ENCODE measurements at places on chromosomes 11 and 22.

GRCh38 chr11:101555366-101555765 is 28.4 kb downstream of the TRPC6 start:
- peak; percentile 96 for DNase-seq

DNA sequence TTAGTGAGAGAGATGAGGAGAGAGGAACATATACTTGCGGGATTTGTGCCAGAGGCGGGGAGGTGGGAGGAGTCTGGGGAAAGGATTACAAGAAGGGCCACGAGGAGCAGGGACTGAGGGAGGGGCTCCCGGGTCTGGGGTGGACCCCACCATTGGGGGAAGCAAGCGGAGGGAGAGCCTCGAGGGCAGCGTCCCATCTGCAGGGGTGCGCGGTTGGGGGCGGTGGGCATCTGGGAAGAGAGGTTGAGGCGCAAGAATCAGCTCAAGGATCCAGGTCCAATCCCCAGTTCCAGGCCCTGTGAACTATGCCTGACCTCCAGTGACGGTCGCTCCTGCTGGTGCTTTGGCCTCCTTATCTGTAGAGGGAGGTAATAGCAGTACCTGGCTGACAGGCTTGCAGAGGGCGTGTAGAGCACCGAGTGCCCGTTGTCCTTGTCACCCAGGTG is 38.0 kb downstream of the ADAMTS15 start:
- DNase-seq: no peak

- no peak for DNase-seq
These were observed 5.4 kb downstream of the PARVG start for GRCh38 chr22:44186121-44186510.

- DNase-seq: no peak
These were observed 289.4 kb downstream of the GUCY1A2 start for GRCh38 chr11:106728859-106729258.

GRCh38 chr11:40215556-40215955 is 1243.9 kb downstream of the LRRC4C start:
- DNase-seq: no peak

DNA sequence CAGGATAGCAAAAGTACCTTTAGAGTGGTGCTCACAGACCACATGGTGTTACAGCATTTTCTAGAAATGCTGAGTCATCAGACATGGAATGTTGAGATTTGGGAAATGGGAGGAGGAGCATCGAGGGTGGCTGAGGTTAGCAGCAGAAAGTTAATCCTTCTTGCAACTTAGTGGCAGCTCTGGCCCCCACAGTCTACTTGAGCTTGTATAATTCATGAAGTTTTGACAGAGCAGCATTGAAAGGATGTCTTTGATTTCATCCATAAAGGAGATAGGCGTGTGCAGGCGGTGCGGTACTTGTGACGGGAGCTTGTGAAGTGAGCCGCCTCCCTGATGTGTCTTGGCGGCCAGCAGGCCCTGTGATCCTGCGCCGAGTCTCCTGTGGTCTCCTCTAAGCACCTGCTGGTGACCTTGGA is 330.5 kb downstream of the TBC1D22A start:
- peak; percentile 70 for DNase-seq

DNA sequence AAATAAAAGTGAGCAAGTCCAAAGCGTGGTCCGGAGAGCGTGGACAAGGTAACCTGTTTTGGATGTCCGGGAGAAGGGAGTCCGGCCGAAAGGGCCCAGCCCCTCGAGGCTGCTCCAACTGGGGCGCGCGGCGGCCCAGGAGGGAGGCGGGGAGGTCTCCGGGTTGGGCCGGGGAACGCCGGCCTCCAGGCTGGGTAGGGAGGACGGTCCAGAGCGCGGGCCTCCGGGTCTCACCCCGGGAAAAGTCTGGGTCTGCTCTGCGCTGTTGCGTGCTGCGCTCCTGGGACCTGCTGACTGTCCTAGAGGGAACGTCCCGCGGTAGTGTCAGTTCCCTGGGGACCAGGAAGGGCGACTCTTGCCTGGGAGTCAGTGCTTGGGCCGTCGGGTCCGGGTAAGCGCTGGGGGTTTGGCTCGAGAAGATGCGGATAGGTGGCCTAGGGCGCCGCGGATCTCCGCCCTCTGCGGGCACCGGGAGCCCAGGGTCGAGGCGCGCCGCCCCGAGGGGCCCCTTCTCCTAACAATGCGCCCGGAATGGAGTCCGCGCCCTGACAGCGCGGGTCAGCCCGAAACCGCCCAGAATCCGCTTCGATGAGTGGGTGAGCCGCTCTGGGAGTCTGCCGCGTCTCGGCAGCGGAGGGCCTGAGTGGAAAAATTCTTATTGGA is 988 bp upstream of the FLI1 start:
- DNase-seq: peak; percentile 61

GRCh38 chr11:3859373-3859881 is 4.0 kb downstream of the STIM1 start:
- DNase-seq: no peak

GRCh38 chr22:25212337-25212736 is 7.1 kb upstream of the CRYBB2 start:
- no peak for DNase-seq

- no peak for DNase-seq
These were observed 5.3 kb downstream of the GCAT start for GRCh38 chr22:37812869-37813678.

- no peak for DNase-seq
These were observed 17.8 kb downstream of the CHADL start for GRCh38 chr22:41222846-41223507.

DNA sequence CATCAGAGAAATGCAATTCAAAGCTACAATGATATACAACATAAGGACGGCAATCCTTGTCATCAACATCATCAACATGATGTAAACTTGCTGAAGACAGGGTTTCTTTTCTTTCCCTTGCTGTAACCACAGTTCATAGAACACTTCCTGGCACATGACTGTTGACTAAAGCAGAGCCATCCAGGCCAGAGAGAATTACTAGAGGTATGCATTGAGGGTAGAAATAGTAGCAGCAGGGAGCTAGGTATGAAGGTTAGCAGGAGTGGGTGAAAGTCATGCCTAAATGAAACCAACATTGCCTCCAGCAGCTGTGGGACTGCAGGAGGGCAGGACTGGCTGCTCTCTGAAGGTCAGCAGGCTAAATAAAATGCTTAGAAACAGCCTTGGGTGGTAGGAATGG is 103.7 kb downstream of the LRRC32 start:
- no peak for DNase-seq

DNA sequence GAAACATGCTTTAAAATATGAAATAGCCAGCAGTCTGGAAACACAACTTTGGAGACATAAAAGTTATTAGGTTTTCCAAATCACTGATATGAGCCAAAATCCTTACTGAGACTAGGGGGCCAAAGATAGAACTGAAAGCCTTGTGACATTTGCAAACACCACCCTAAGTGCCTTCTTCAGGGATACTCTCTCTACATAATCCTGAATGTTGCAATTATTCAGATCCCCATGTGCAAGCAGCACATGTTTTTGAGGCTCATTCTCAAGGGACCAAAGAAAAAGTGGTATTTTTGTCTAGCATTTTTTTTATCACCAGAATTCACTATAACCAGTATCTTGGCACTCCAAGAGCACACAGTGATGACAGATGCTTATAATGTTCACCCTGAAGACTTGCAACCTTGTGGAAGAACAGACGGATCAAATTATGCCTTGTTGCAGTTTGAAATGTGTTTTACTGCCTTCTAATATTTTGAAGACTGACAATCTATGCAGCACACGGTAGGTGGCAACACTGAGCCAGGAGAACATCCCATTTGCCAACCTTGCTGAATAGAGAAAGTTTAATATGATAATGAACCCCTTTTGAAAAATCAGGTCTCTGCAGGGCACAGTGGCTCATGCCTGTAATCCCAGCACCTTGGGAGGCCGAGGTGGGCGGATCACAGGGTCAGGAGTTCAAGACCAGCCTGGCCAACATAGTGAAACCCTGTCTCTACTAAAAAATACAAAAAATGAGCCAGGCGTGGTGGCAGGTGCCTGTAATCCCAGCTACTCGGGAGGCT is 78.5 kb downstream of the PLEKHA7 start:
- DNase-seq: peak; percentile 37

- no peak for DNase-seq
These were observed 150.1 kb upstream of the LRRC4C start for GRCh38 chr11:41609511-41609910.

DNA sequence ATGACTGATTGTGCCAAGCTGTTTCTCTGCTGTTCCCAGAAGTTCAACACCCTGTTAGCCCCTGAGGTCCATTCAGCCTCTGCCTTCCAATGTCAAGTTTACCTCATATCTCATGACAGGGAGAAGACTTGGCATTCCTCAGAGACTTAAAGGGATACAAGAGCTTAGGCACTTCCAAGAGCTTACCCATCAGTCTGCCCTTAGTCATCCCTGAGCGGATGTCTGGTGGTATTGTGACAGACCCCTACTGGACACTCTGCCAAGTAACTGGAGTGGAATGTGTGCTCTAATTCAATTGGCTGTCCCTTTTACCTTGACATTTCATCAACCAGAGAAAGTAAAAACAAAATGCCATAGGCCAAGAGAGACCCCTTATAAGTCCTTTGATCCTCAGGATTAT is 151.5 kb downstream of the AASDHPPT start:
- DNase-seq: peak; percentile 8

DNA sequence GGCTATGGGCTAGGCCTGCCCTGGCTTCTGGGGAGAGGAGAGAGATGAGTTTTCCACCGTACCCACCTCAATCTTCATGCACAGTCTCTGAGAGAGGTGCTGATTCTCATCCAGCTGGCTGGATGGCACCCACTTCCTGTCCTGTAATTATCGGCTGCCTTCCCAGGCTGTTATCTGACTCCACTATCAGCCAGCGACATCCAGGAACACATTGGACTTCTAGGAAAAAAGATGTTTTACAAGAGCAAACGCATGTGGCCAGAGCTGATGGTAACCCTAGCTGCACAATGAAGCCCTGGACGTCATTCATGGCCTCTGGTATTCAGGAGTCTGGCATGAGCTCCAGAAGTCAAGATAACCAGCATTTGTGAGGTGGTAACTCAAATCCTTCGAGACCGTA is 137.4 kb downstream of the EHF start:
- no peak for DNase-seq

- no peak for DNase-seq
These were observed 23.3 kb upstream of the PHF21B start for GRCh38 chr22:45033136-45033535.

DNA sequence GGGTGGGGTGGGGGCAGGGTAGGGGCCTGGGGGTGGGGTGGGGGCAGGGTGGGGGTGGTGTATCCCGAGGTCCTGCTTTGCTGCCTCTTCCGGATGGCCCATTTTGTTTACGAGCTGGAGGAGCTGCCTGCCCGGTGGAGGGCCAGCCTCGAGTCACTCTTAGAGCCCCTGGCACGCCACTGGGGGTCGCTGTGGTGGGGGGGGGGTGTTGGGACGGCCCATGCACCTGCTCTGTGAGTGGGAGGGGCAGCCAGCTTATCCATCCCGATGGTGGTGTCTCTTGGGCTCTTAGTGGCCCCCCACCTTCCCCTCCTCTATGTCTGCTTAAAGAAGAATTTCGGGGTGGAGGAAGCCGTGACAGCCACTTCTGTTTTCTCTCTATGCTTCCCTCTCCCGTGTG is 24.6 kb downstream of the MRGPRD start:
- DNase-seq: no peak

DNA sequence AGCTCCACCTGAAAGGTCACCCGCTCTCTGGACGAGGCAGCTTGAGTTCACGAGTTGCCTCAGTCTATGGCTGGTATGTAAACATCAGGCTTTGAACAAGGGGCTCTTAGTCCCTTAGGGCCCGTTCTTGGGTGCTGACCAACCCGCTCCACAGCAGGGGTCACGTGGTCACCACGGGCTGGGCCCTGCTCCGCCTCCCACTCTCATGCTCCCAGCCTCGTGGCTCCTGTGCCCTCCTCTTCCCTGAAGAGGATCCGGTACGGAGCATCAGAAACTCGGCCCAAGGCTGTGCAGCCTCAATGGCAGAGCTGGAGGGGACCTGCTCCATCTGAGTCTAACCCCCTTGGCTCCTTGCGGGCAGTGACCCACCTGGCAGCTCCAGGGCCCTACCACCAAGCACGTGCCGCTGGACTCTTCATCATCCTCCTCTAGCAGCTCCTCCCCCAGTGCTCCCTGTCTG is 54.2 kb upstream of the TTLL12 start:
- DNase-seq: no peak

DNA sequence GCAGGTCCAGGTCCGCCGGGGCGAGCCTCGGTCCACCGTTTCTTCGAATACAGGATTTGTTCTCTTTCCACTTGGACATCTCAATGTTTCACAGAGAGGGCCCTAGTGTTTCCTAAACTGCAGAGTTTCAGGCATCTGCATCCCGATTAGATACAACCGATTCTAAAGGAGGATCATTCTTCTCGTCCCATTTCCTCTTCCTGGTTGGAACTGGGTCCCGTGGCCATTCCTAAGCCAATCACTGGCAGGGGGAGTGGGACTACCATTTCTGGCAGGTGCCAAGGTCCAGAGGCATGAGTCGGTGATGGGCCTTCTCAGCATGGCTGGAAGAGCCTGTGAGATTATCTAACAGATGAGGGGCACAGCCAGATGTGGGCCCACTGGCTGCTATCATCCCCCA is 68.9 kb downstream of the ELFN2 start:
- DNase-seq: no peak

DNA sequence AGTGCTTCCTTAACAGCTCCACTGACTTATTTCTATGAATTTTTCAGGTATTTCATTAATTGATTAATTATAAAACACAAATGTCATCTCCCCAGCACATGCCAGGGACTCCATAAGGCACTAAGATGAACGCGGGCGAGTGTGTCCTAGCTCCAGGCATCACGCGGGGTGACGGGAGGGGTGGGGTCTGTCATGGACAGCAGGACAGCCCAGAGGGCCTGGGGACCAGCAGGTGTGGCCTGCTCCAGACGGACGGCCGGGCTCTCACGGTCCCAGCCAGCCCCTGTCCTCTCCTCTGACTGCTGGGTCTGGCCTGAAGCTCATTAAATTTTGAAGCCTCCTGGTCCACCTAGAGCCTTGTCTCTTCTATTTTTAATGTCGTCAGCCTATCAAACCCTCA is 531.1 kb downstream of the BRD1 start:
- no peak for DNase-seq

DNA sequence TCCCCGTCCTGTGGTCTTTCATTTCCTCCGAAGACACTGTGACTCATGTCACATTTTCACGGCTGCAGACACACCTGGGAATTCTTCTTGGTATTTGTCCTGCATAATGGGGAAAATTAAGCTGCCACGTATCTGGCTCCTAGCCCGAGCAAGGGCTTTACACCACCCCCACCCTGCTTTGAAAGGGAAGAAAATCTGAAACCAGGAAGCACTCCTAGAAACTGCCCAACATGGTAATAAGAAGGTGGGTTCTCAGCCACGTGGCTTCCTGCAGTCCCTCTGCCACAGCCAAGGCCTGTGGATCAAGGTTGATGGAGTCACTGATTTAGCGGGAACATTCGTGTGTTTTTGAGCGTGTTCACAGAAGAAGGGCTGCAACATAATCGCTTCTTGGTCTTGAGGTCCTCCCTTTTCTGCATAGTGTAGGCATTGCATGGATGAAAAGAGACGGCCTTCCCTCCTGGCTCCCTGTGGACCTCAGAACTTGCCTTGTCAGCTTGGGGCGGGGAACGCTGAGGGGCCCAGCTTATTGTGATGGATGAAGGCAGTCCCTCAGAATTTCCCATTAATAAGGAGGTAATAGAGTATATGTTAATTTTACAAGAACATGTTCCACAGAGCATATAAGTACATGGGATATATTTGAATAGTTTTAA is 292.0 kb downstream of the NTM start:
- DNase-seq: peak; percentile 22

All from fibroblast of skin of back (primary cell).